ENCODE measurements at places on chromosomes 1 and 21. TPM values are rescaled to one million over a fixed set of nuclear protein-coding genes. Genes with fewer than 3 reads are reported as not detected.

The PRAMEF9 gene
- total RNA-seq: not detected

The ATP6V1G3 gene
- not detected for total RNA-seq

The EXO1 gene
- total RNA-seq: 16.6 TPM

The GABRD gene
- not detected for total RNA-seq

The RYR2 gene
- not detected for total RNA-seq

The IL22RA1 gene
- not detected for total RNA-seq

The PCSK9 gene
- total RNA-seq: 37.8 TPM

The SLFNL1 gene
- under 0.01 TPM for total RNA-seq

The LIPI gene
- total RNA-seq: not detected

The AGO4 gene
- total RNA-seq: 3.1 TPM

The MKNK1 gene
- 9.6 TPM for total RNA-seq

The BSND gene
- not detected for total RNA-seq

All from bronchus fibroblast of lung (primary cell).